ENCODE measurements at places on chromosomes 3 and 15. TPM values are rescaled to one million over a fixed set of nuclear protein-coding genes. Genes with fewer than 3 reads are reported as not detected.
A peak's percentile ranks its signal among the peaks of the same experiment; 100 is the strongest.

Gene PATL2
- 0.46 TPM for total RNA-seq

Gene ZPLD1
- total RNA-seq = not detected

Gene DZIP3
- 22.1 TPM for total RNA-seq

DNA sequence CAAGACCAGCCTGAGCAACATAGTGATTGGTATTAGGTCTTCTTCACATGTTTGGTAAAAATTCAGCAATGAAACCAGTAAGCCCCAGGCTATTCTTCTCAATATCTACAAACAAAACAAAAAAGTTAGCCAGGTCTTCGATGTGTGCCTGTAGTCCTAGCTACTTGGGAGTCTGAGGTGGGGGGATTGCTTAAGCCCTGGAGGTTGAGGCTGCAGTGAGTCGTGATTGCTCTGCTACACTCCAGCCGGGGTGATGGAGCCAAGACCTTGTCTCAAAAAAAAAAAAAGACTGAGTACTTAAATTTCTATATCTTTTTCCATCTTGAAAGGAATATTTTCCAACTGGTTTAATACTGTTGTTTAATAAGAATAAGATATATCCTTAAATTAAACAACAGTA lies 106.8 kb downstream of the MBNL1 start:
- H3K4me3 ChIP-seq = no peak overlapping the region
- no peak overlapping the region for H3K27ac ChIP-seq
- H3K36me3 ChIP-seq = peaks cover 15% of the 10 kb centered on the region
- H3K27me3 ChIP-seq = no peaks in the 10 kb centered on the region

GRCh38 chr3:56980798-56981390 lies 79.6 kb upstream of the SPATA12 start:
- H3K27me3 ChIP-seq = no peaks in the 10 kb centered on the region
- H3K4me1 ChIP-seq = no peaks in the 10 kb centered on the region
- no peak overlapping the region for H3K27ac ChIP-seq

- H3K4me3 ChIP-seq = no peak overlapping the region
- DNase-seq = no peak
- H3K27me3 ChIP-seq = no peaks in the 10 kb centered on the region
- H3K27ac ChIP-seq = no peak overlapping the region
- peaks cover 2% of the 10 kb centered on the region for H3K4me1 ChIP-seq
Observed at GRCh38 chr3:129654131-129654530, 47.7 kb upstream of the PLXND1 start.

- H3K27me3 ChIP-seq = no peaks in the 10 kb centered on the region
- H3K4me1 ChIP-seq = peaks cover 11% of the 10 kb centered on the region
- H3K36me3 ChIP-seq = no peaks in the 10 kb centered on the region
- DNase-seq = no peak
- no peak overlapping the region for H3K27ac ChIP-seq
- no peak overlapping the region for H3K4me3 ChIP-seq
Observed at GRCh38 chr15:71332431-71333004, 217.2 kb downstream of the THSD4 start.

- no peak for DNase-seq
- H3K27me3 ChIP-seq = no peaks in the 10 kb centered on the region
- no peak overlapping the region for H3K27ac ChIP-seq
- H3K36me3 ChIP-seq = no peaks in the 10 kb centered on the region
- no peak overlapping the region for H3K4me3 ChIP-seq
Observed at GRCh38 chr15:65059931-65060596, 7.7 kb downstream of the RASL12 start.

- peak; percentile 84 for DNase-seq
- no peak within 1 kb of the TSS for H3K27ac ChIP-seq
- H3K4me3 ChIP-seq = peak within 1 kb of the TSS; percentile 83
- H3K36me3 ChIP-seq = peaks cover 19% of the 10 kb centered on the region
Observed at GRCh38 chr3:32238453-32239306, at the start of gene CMTM8. Gene CMTM8, plus strand, starts transcription at chr3:32238680. Its CDS starts 293 bp downstream, at chr3:32238973.

DNA sequence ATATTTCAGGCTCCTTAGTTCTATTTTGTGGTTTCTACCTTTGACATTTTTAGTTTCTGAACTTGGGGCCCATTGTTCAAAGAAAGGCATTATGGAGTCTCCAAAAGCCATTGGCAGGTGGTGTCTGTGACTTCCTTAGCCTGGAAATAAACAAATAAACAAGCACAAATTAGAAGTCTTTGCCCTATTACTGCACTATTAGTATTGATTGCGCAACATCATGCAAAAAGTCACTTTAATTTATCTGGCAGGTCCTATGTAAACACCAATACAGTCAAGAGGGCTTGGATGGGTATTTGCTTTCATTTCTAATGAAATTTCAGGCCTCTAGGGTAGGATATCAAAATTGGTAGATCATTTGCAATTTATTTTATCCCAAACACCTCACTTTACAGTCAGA lies 85.6 kb downstream of the LPP start:
- DNase-seq = no peak
- H3K4me1 ChIP-seq = no peaks in the 10 kb centered on the region
- no peaks in the 10 kb centered on the region for H3K27me3 ChIP-seq
- H3K36me3 ChIP-seq = no peaks in the 10 kb centered on the region
- no peak overlapping the region for H3K4me3 ChIP-seq
- H3K27ac ChIP-seq = no peak overlapping the region

- DNase-seq = no peak
- H3K4me1 ChIP-seq = no peaks in the 10 kb centered on the region
- H3K27ac ChIP-seq = no peak overlapping the region
Observed at GRCh38 chr15:29690765-29691475, 131.3 kb downstream of the TJP1 start.
